HFFc6 (cell line): ENCODE measurements at places on chromosomes 1 and 21. TPM values are rescaled to one million over a fixed set of nuclear protein-coding genes. Genes with fewer than 3 reads are reported as not detected.

Gene TTC34
- 0.09 to 0.19 TPM (median 0.12 TPM) in 3 replicates for total RNA-seq

Gene FAM72D
- 0.28 to 1.7 TPM (median 1.4 TPM) in 3 replicates for total RNA-seq

Gene KCNK2
- 48.2 to 90.2 TPM (median 59.1 TPM) in 3 replicates for total RNA-seq

Gene KCNJ10
- total RNA-seq: not detected in 3 replicates

Gene CR1L
- total RNA-seq: not detected in 3 replicates

Gene KCNT2
- 0.23 to 1.4 TPM (median 0.96 TPM) in 3 replicates for total RNA-seq

Gene OR2T33
- total RNA-seq: 0.16 TPM in 1 of 3 replicates, not detected in the others
